Stimulated activated CD4-positive, alpha-beta T cell treated with anti-CD3 and anti-CD28 coated beads, TNF-alpha, amount 100 ng/mL, for 48 hours (primary cell): ENCODE measurements at places on chromosomes 1 and 21.

- no peak for DNase-seq
Measured at GRCh38 chr1:151479462-151479861, 20.2 kb upstream of the POGZ start.

DNA sequence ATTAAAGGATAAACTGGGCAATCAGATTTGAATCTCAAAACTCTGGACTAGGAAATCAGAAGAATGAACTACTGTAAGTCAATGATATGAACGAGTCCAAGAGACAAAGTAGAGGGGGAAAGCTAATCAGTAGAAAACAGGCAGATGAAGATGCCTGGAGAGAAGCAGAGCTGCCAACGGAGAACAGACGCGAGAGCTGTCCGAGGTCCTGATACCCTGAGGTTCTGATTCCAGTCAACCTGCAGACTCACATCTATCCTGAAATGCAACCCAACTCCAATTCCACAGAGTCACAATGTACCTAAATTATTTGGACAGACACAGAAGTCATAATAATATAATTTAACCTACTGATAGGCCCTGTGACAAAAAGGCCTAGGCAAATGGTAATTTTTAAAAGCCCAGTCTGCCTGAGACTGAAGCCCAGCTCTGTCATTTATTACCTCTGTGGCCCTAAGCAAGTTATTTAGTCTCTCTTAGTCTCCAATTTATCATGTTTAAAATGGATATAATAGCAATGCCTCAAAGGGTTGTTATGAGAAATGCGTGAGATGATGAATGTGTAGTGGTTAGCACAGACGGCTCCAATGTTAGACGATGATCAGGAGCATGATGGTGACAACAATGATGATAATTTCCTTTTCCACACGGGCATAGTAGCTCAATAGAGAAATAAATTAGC lies 33.4 kb downstream of the RGS7 start:
- no peak for DNase-seq

DNA sequence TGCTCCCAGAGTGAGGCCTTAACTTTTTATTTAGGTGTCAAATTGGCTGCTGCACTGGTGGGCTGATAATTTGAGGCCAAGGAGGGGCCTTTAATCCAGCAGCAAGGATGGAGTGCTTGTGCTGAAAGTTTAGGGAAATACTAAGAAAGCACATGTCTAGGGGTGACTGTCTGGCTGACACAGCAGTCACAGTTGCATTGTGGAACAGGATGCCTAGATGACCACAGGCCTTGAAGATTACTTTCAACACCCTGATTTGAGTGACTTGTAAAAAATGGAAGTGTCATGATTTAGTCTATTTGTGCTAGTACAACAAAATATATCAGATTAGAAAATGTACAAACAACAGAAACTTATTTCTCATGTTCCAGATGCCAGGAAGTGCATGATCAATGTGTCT lies 57.7 kb downstream of the ZNF697 start:
- DNase-seq: no peak

DNA sequence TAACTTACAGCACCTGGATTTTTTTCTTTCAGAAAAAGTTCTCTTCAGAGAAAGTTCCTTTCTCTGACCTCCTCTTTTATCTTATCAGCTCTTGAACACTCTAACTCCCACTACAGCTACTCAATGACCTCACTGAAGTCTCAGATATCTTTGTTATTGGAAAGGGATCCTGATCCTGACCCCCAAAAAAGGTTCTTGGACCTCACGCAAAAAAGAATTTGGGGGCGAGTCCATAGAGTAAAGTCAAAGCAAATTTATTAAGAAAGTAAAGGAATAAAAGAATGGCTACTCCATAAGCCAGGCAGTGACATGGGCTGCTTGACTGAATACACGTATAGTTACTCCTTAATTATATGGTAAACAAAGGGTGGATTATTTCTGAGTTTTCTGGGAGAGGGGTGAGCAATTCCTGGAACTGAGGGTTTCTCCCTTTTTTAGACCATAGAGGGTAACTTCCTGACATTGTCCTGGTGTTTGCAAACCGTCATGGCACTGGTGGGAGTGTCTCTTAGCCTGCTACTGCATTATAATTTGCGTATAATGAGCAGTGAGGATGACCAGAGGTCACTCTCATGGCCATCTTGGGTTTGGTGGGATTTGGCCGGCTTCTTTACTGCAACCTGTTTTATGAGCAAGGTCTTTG lies 44.2 kb downstream of the WDR64 start:
- no peak for DNase-seq

DNA sequence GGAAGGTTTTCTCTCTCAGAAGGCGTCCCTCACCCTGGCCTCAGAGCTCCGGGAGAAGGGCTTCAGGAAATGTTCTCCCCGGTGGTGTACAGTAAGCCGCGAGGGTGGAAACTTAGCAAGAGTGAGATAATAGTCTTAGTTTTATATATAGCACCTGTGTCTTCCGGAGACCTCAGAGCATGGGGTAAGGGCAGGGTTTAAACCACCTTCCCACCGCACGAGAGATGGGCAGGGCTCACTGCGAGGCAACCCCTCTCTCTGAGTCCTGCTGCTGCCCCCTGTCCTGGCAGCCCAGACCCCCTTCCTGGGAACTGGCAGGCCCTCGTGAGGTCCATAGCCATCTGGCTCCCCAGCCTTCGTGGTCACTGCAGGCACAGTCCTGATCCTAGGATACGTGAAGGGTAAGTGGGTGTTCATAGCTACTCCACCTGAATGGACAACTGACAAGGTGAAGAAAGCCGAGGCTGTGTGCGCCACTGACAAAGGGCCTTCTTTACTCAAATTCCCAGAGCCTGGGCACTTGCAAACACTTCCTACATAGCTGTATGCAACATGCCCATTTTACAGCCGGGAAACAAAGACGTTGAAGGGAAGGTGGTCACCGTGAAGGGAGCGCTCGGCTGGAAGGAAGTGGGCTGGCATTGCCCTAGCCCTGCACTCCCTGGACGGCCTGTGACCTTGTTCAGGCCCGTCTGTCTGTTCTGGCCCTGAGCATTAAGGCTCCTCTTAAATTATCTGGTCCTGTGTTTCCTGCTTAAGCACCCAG lies 26.9 kb downstream of the ITPKB start:
- no peak for DNase-seq

- DNase-seq: no peak
Measured at GRCh38 chr1:68128157-68128556, 77.7 kb upstream of the DIRAS3 start.

- DNase-seq: no peak
Measured at GRCh38 chr1:219465212-219466093, 147.5 kb downstream of the ZC3H11B start.

DNA sequence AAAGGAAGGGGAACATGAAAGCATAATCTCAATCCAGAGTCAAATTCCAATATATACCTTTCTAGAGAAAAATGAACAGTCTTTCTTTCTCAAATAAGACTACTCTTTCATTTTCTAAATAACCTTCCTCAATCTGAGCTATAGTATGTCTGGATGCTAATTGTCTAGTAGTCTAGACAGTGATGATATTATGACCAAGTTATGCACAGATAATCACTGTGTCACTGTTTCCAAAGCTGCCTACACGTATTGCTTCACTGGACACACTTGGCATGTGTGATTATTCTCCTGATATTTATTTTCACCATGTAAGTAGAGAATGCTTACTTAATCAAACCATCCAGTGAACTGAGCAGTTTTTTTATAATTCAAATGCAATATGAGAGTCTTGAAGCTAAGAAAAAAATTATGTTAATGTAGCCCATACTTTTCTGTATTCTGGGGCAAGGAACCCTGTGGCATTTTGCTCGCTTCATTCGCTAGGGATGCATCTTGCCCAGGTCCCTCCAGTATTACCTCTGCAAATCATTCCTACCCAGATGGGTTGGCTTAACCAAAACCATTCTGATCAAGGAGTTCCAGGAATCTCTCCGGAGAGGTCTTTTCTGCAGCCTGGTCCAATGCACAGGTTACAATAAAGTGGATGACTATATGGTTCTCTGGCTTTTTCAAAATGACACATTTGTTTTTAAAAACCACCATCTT lies 303.1 kb upstream of the RUNX1 start:
- DNase-seq: no peak

DNA sequence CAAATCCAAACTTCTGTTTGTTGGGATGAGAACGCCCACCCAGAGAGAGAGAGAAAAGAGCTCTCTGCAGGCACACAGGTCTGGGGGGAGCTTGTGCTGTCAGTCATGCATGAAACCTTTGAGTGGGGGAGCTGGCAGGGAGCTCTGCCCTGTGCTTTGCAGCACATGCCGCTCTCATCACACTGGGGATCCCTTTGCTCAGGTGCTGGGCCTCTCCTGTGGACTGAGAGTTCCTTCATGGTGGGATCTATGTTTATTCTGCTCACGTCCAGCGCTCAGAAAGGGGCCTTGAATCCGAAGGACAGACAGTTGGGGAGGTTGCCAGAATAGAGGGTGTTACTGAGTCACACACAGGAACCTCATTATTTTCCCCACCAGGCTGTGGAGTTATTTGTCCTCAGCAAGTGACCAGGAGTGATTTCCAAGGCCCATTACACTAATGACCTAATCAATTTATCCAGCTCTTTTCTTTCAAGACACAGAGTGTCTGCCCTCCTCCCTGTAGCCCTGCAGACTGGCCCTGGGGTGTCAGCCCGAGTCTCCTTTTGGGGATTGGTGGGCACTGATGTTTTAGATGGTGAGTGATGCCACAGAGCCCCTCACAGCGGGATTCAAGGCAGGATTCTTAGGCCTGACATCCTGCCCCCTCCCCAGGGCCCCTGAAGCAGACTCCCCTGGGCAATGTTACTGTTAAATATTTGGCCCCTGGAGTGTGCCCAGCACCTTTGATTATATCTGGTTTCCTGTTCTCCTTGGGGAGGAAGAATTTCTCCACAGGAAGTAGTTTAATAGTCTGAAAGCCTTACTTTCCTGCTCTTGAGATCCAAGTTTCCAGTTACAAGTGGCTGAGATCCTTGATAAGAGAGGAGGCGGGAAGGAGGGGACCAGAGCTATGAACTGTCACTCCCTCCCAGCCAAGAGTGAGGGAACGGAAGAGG lies 22.3 kb downstream of the MYBPH start:
- DNase-seq: no peak

DNA sequence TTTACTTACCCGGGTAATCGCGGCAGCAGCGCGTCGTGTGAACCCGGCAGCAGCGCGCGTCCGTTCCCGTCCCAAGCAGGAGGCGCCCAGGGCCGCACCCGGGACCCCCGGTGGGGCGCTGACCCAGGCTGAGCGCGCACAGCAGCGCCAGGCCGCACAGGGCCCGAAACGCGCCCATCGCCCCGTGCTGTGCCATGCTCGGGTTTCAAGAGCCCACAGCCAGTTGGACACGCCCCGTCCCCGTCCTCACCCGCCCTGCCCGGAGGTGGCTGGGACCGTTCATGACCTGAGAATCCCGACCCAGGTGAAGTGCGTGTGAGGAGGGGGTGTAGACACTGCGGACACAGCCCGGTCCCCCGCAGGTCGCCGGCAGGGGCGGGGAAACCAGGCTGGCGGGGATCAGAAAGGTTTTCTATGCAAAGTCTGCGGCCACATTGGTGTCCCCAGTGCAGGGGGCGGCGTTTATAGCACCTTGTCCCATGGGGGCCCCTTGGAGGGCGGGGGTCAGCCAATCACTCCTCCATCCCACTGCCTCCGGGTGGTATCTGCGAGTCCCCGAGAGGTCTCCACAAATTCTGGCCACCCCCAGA lies at the start of gene TNFRSF18:
Gene TNFRSF18, minus strand, starts transcription at position 217 of the 590 bp plus-strand sequence. Its CDS starts 21 bp downstream, at position 196.
- DNase-seq: no peak

- no peak for DNase-seq
Measured at GRCh38 chr21:44348861-44349260, 4.6 kb upstream of the TRPM2 start.

- no peak for DNase-seq
Measured at GRCh38 chr1:46183079-46183847, 7.0 kb upstream of the P3R3URF start.

DNA sequence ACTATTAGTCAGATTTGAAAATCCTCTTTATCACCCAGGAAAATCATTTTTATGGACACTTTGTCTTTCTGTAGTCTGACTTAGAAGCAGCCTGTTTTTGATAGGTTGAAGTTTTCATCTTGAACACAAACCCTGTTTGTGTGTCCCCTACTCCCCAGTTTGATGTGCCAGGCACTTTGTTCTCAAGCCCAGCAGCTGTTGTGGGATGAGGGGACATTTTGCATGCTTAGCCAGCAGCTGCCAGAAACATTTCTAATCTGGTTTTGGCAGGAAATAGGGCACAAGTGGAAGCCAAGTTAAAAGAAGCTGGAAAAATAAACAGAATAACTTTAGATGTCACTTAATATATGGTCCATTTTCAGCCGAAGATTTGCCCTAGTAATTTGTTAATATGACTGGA lies 29.9 kb downstream of the ACTN2 start:
- no peak for DNase-seq

GRCh38 chr1:3775490-3776230 lies 3.1 kb downstream of the SMIM1 start:
- no peak for DNase-seq

GRCh38 chr1:72278461-72278860 lies 3.9 kb downstream of the NEGR1 start:
- DNase-seq: no peak

- DNase-seq: no peak
Measured at GRCh38 chr1:236009857-236010256, 55.0 kb downstream of the NID1 start.

GRCh38 chr1:46616277-46617107 lies at the start of gene MOB3C:
MOB3C (minus strand) TSS chr1:46616811; CDS start chr1:46613321, 3,490 bp downstream.
- DNase-seq: peak; percentile 34

GRCh38 chr1:111471012-111471411 lies 2.8 kb upstream of the C1orf162 start:
- peak; percentile 36 for DNase-seq

DNA sequence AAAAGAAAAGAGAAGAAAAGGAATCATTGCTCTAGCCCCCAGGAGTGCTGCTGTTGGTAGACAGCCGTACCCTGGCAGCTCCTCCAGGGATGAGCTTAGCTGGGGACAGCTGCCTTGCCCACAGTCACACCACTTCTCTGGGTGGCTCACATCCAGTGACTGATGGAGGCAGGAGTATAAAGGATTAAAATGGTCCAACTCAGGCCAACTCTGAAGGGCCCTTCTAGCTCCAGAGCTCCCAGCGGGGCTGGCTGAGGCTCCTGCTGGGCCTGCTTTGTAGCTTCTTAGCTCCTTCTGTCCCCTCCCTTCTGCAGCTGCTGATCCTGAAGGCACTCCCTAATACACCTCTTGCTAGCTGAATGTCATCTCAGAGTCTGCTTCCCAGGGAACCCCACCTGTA lies 4.4 kb downstream of the CITED4 start:
- no peak for DNase-seq

- no peak for DNase-seq
Measured at GRCh38 chr1:230279583-230279945, 146.6 kb downstream of the PGBD5 start.

DNA sequence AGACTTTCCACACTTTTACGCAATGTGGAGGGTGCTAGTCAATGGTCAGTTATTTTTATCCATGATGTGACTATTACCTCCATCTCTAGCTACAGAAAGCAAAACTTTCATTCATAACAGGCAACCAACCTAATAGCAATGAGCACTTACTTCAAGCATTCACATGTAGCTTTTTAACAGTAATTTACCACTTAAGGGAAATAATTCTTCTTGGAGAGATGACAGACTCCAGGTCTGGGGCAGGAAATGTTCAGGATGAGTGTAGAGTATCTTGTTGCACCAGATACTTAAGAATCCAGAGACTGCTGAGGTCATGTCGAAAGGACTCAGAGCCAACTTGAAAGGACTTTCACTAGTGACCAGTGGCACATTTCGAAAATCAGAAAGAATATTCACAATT lies 347.6 kb downstream of the CHRM3 start:
- DNase-seq: no peak
